Neural progenitor cell (in vitro differentiated cells): ENCODE measurements at places on chromosomes 12 and 14.

- DNase-seq = no peak
These were observed 117.8 kb downstream of the MED13L start for GRCh38 chr12:116159593-116160200.

- no peak for DNase-seq
These were observed 24.5 kb downstream of the BEGAIN start for GRCh38 chr14:100562751-100563150.

- DNase-seq = no peak
These were observed 230.5 kb downstream of the ATP23 start for GRCh38 chr12:58171914-58172313.

DNA sequence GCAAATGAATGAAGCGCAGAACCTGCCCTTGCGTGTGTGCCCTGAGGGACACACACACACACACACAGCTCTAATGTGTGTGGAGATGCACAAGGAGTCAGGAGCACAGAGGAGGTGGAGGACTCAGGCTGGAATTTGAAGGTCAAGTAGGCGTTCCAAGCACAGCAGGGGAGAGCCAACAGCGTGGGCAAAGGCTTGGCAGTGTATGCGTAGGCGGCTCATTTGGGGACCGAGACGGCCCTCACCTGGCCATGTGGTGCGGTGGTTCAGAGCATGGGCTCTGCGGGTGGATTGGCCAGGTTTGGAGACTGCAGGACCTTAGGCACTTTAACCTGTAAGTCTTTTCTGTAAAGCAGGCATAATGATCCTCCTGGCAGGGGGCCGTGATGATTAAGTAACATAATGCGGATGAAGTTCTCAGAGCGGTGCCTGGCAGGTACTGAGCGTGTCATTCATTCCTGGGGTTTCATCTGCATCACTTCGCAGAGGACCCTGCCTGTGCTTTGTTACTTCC lies 69.5 kb upstream of the SLC24A4 start:
- DNase-seq = peak; percentile 45

DNA sequence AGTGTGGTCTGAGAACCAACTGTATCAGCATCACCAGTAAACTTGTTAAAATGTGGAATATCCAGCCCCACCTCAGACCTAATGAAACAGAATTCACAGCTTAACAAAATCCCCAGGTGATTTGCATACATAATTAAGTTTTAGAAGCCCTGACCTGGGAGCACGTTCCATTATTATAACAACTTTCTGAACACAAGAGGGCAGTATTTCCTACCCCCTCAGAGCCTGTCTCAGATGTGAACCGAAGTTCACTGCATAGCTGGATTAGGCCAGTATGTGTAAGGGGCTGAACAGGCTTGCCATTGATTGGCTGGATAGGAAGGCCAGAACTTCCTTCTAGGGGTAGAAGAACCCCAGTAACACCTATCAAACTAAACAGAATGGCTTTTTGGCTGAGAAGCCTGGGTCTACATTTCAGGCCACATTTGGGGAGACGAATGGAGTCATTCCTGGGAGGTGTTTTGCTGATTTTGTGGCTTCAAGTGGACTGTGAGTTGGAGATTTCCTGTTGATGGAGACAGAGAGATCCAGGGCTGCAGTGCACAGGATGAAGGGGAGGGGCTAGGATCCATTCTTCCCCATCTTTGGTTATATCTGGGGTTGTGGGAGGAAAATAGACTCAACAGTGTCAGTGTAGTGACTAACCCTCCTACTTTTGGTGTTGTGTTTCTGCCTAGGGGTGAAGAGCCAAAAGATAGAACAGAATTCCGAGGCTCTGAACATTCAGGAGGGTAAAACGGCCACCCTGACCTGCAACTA lies 94.7 kb upstream of the OR4E1 start:
- peak; percentile 80 for DNase-seq
